ENCODE measurements at places on chromosomes 2 and 18.

DNA sequence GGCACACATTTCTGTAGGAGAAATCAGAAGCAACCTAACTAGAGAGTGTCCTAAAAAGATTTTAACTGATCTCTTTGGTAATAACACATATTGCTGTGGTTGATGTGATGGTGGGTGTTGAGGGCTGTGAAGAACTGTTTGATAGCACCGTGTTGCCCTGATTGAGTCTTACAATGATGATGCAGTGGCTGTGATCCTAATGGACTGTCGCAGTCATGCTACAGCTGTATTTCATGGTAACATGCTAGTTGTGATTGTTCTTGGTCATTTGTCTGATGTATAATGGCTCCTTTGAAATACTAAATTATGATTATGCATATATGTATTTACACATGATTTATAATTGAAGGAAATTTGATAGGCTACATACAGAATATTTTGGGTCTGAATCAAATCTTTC lies 82.5 kb upstream of the MMADHC start:
- DNase-seq, result no peak

DNA sequence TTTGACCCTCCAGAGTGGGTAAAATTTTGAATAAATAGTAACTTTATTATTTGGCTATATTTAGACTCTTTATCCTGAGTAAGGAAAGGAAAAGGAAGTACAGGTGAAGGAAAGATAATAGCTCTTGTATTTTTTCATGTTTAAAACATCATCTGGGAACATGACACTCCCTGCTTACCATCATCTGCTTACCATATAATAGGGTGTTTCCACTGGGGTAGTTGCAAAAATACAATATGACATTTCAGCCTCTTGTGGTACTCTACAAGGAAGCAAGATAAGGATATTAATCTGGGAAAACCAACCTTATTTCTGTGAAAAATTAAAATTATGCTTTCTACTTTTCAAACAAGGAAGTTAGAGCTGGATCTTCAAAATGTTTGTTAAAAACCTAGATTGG lies 9.9 kb downstream of the RELCH start:
- DNase-seq, result no peak

GRCh38 chr2:48287976-48288375 lies 242.0 kb upstream of the STON1 start:
- no peak for DNase-seq

DNA sequence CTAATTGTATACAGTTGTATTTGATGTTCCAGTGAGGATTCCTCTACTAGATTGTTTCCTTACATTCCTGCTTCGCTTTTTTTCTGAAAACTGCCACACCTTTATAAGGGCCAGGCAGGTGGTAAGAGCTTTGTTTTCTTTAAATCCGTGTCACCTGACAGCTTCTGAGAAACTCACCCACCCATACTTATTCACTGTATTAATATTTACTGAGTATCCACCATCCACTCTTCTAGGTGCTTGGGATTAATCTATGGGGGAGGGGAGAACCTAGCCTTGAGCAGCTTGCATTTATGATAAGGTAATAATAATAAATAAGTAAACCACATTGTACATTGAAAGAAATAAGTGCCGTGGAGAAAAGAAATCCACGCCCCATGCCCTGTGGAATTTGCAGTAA lies 174.7 kb upstream of the AGAP1 start:
- DNase-seq, result no peak

- no peak for DNase-seq
Measured at GRCh38 chr2:98486374-98486981, 41.8 kb downstream of the INPP4A start.

GRCh38 chr2:101518578-101519492 lies 43.9 kb upstream of the RFX8 start:
- no peak for DNase-seq

GRCh38 chr2:58852243-58852642 lies 611.1 kb upstream of the FANCL start:
- no peak for DNase-seq

GRCh38 chr2:65716698-65717097 lies 284.3 kb upstream of the SPRED2 start:
- no peak for DNase-seq

GRCh38 chr18:41326311-41326710 lies 628.7 kb upstream of the PIK3C3 start:
- DNase-seq, result no peak

DNA sequence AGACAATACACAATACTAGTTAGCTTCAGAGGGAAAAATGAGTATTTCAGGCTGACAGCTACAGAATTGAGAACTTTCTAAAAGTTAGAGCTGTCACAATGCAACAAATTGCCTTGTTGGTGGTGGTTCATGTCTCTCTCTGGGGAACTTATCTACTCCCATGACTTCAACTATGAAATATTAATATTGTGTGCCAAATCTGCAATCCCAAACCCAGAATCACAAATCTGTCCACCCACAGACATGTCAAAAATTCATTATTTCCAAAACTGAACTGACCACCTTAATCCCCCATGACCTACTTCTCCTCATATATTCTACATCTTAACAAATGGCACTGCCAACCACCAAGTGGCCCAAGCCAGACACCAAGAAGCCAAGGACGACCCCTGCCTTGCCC lies 143.5 kb downstream of the TCF4 start:
- DNase-seq, result no peak

GRCh38 chr18:79590191-79591031 lies 89.2 kb upstream of the CTDP1 start:
- DNase-seq, result no peak

- DNase-seq, result peak; percentile 1
Measured at GRCh38 chr2:88247531-88247930, 77.4 kb downstream of the THNSL2 start.

DNA sequence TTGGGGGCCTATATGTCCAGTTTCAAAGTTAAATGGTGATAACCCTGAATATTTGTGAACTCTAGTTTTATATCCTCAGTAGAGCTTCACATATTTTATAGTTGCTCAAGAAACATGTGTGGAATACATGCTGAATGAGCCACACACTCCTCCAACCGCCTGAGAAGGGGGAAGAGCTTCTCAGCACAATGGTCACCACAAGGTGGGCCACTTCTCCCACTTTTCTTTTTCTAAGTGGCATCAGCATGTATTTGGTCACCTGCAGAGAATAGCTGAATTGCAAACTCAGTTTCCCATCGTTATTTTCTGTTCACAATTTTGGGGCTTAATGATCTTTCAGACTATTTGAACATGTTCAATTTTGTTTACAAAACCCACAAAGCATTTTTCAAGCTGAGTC lies 340.5 kb downstream of the PARD3B start:
- DNase-seq, result no peak

- no peak for DNase-seq
Measured at GRCh38 chr2:236896688-236897087, 189.0 kb upstream of the COPS8 start.

GRCh38 chr2:6073191-6074088 lies 381.3 kb downstream of the SOX11 start:
- DNase-seq, result no peak

DNA sequence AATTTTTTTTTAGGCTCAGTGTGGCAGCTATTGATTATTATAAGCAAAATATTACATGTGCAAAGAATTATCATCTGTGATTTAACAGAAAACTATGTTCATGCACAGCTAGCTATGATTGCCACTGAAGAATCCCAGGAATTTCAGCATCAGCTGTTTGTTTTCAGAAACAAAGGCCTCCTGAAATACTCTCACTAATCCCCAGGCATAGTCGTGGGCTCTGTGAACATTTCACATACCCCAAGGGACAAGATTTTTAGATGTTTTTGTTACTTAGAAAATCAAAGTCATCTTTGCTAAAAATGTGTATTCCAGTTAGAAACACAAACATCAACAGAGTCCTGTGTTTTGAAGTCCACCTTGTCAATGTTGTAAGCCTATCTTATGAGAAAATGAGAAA lies 156.1 kb downstream of the MYO1B start:
- DNase-seq, result no peak

GRCh38 chr18:21853016-21853415 lies 112.4 kb downstream of the MIB1 start:
- no peak for DNase-seq

- DNase-seq, result no peak
Measured at GRCh38 chr2:204842661-204843485, 297.6 kb downstream of the PARD3B start.

DNA sequence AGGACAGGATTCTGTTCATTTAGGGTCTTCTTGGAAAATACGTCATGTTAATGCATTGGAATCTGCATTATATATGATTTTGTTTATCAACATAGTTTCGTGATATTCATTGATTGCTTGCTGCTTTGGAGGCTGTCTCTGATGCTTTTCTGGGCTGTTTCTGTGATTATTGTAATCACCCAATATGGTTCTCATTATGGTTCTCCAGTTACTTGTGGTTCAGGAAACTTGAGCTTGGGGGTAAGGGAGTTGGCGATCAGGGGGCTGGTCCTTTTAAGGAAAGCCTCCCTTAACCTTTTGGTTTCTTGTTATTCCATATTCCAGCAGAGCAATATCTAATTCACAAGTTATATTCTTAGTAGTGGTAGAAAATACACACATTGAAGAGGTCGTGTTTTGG lies 17.4 kb upstream of the STON1 start:
- DNase-seq, result no peak

GRCh38 chr2:208548700-208549099 lies 142.1 kb downstream of the PTH2R start:
- no peak for DNase-seq

DNA sequence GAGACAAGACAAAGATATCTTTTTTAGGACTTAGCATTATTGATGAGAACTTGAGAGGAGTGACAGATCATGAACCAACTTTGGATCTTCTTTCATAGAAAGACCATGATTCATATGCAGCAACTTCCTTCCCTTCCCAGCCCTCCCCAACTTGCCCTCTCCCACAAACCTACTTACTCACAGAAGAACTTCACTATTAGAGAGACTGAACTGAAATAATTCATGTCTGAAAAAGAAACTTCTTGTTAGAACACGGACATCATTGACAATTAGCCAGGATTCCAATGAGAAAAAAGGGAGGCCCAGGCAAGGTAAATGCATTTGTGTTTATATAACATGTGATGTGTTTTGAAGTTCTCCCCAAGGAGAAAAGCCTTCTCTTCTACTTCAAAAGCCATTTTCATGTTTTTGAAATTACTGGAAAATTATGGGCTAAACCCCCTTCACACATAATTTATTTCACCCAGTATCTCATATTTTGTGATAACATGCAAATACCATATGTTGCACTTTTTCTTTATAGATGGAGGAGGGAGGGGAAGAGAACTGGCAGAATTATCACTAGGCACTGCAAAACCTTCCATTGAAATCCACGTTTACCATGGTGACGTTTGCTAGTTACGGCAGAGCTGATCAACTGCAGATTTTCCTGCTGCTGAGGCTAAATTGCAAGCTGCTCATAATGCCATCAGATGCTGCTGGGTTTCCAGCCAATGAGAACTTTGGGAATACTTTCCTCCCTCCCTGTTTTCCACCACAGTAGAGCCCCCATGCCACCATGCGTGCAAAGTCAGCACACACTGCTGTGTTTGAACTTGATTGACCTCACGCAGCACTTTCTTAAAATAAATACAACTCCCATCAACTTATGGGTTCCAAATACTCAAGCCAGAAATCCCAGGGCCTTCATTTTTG lies 294.7 kb downstream of the MEIS1 start:
- no peak for DNase-seq

GRCh38 chr2:20579866-20580265 lies 71.0 kb downstream of the HS1BP3 start:
- no peak for DNase-seq

GRCh38 chr2:68282811-68283418 lies 30.6 kb upstream of the PPP3R1 start:
- DNase-seq, result peak; percentile 62

- no peak for DNase-seq
Measured at GRCh38 chr18:54947091-54947490, 12.2 kb downstream of the CCDC68 start.

GRCh38 chr2:88049622-88050021 lies 6.0 kb downstream of the KRCC1 start:
- DNase-seq, result no peak

DNA sequence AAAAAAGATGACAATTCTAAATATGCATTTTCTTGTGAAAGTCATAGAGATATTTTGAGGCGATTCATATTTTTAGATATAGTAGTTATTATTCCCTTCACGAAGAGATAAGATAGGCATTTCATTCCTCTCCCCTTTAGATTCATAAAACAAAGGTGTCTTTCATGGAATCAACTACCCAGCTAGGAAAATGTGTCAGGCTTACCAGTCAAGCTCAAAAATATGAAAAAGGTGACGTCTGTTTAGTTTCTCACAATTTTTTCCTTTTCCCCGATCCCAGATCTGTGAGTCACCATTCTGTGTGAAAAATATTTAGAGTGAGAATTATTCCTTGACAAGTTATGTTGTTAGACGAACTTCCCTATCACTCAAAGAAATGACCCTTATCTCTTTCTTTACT lies 95.4 kb upstream of the FN1 start:
- no peak for DNase-seq

DNA sequence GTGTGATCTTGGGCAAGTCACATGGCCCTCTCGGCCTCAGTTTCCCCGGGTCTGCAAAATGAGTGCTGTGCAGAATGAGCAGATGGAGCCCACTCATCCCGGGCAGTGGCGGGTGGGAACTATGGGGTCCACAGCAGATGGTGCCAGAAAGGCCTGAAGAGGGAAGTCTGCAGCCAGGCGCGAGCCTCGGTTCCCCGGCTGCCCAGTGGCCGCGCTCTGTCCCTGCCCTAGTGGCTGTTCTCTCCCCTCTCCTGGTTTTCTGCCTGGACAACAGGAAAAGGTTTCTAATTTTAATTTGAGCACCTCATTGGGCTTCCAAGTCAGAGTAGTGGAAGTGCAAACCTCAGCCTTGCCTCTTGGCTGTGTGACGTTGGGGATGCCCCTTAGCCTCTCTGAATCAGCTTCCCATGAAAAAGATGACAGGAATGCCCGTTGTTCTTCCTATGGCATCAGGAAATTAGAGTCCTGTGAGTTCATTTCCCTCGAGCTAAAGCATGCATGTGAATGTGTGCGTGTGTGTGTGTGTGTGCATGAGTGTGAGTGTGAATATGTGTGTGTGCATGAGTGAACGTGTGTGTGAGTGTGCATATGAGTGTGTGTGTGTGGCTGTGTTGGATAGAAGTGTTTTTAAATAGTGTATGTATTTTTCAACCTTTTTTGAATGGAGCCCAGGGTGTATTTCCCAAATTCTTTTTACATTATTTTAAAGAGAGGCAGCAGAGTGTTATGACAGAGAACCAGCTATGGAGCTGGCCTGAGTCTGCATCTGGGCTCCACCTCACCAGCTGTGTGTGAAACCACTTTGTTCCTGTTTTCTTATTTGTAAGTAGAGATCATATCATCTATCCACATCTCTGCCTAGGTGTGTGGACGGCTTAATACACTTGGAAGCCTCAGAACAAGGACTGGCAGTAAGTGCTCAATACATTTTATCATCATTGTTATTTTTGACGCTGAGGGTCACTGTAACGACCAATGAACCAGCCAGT lies 41.3 kb downstream of the RRM2 start:
- no peak for DNase-seq

DNA sequence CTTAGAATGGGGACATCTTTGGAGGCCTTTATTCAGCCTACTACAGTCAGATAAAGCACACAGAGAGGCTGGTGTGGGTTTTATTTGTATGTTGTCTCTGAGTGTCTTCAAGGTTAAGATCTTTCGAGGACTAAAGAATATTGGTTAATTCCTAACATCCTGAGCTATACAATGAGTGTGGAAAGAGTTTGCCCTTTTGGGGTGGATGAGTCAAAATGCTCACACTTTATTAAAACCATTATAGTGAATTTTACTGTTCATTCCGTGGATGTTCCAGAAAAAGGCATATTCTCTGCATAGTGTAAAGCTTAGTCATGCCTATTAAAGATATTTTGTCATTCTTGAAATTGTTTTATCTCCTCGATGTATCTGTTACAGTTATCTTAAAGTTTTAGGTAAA lies 29.1 kb upstream of the SLC38A11 start:
- no peak for DNase-seq
